HAP-1 (cell line): ENCODE measurements at places on chromosomes 11 and 22.

GRCh38 chr11:2811206-2812091 is 74.1 kb downstream of the CDKN1C start:
- DNase-seq: no peak

DNA sequence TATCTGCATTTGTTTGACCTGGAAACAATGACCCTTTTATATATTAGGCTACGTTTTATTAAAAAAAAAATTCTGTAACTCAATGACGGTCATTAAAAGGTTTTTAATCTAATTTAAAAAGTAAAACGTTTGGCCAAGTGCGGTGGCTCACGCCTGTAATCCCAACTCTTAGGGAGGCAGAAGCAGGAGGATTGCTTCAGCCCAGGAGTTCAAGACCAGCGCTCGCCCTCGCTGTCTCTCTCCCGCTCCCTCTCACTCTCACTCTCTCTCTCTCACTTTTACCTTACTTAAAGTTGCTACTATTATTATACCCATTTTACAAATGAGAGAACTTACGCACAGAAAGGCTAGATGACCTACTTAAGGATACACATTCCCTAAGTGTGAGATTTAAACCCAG is 814 bp upstream of the NARS2 start:
- DNase-seq: no peak

- no peak for DNase-seq
These were observed 12.2 kb downstream of the GGT5 start for GRCh38 chr22:24232725-24233124.

DNA sequence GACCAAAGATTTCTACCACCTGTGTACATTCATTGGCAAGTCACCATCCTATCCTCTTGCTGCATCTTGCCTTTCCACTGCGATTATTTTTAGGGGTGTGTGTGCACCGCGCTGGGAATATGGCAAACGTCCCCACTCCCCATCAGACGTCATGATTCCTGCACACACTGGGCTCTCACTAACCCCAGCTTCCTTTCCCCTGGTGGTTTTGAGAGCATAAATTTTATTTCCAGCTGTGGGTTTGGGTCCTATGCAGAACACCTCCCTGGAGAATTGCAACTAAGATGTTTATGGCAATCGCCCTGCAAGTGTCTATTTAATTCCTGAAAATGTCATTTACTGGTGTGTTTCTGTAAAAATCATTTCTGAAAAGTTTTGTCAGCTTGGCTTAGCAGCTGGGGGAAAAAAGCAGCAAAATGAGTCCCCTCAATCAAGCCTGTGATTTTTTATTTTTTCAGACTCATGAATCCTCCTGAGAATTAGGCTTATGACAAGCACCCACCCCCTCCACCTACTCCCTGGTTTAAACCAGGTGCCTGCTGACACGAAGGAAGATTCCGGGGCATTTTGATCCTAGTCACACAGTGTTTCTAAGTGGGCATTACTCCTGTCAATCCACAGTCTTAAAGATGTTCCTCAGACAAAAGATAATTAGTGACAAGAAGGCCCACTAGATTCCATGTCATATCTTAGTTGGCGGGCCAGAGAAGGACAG is 23.8 kb downstream of the UPB1 start:
- no peak for DNase-seq

DNA sequence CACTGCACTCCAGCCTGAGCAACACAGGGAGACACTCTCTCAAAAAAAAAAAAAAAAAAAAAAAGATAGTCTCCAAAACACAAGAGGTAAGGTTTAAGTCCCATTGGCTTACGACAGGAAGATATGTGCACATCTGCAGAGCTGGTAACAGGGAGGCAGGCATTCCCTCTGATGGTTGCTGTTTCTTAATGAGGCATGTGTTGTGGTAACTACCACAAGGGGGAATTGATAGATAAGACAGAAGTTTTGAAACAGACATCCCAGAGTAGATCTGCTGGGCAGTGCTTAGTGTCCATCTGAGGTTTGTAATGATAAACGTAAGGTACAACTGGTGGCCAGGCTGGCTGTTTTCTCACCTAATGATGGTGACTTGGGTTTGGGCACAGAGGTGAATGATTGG is 4.7 kb downstream of the EIF1AD start:
- DNase-seq: no peak
